ENCODE measurements at places on chromosomes 5 and 9.

DNA sequence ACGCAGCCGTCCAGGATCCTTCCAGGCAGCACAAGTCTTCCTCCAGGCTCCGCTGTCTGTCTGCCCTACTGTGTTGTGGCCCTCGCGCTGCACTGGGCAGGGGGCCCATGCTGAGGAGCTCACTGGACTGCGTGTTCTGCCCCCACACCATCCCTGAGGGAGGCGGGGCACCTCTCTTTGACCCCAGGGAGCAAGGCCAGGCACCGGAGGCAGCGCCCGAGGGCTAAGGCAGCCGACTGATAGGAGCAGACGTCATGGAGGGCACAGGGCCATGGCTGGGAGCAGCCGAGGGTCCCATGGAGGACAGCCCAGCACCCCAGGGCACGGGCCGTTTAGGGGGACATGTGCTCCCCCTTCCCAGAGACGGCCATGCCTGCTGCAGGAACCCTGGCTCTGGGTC, 46.7 kb downstream of the KCNT1 start:
- no peak for DNase-seq

GRCh38 chr9:88777498-88778312, 213.6 kb upstream of the S1PR3 start:
- no peak for DNase-seq

- DNase-seq = no peak
Observed at GRCh38 chr9:120910643-120911042, 16.0 kb downstream of the TRAF1 start.

GRCh38 chr9:14133394-14133793, 180.5 kb downstream of the NFIB start:
- DNase-seq = no peak

DNA sequence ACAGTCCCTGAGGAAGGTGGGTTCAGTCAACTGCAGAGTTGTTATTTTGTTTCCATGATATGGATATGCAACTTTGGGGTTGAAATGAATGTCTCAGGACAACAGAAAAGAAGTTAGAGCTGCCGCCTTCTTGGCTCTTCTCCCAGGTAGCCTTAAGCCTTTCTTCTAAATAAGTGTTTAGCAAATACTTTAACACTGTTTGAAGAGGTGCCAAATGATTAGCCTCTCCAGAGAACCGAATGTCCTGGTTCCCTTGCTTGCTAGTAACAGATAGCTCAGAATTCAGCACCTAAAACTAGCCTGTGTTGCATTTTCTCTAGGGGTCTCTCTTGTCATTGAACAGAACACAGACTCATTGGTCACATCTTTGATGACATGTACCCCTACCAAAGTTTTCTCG, 127.7 kb upstream of the PIK3R1 start:
- DNase-seq = no peak

DNA sequence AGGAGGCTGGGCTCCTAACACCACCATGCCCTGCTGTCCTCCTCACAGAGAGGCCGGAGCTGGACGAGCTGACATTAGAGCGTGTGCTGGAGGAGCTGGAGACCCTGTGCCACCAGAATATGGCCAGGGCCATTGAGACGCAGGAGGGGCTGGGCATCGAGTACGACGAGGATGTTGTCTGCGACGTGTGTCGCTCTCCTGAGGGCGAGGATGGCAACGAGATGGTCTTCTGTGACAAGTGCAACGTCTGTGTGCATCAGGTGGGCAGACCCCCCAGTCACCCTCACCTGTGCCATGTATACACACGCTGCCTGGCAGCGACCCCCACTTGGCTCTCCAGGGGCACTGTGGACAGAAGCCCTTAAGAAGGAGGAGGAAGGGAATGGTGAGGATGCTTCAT, 35.2 kb downstream of the JADE2 start:
- no peak for DNase-seq

- DNase-seq = no peak
Observed at GRCh38 chr9:713091-713490, 128.4 kb upstream of the DMRT1 start.

- DNase-seq = no peak
Observed at GRCh38 chr5:143474616-143475015, 71.1 kb upstream of the NR3C1 start.

DNA sequence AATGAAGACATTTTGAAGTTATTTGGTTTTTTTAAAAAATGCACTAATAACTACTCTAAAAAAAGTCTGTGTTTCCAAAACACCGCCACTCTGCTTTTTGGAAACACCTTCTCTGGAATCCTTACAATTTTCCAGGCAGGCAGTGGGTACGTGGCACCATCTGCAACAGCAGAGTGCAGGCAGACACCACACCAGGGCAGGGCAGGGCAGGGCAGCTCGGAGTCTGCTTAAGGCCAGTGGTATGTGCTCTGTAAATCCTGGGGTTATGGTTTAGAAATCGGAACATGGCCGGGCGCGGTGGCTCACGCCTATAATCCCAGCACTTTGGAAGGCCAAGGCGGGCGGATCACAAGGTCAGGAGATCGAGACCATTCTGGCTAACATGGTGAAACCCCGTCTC, 97.6 kb downstream of the TLE1 start:
- no peak for DNase-seq
